ENCODE measurements at places on chromosomes 7 and 10. TPM values are rescaled to one million over a fixed set of nuclear protein-coding genes. Genes with fewer than 3 reads are reported as not detected.

MYH16 gene
- under 0.01 TPM for total RNA-seq

SLC26A3 gene
- total RNA-seq, result not detected

EEF1AKMT2 gene
- 15.4 TPM for total RNA-seq

ZNF804B gene
- not detected for total RNA-seq

MTPN gene
- 117 TPM for total RNA-seq

All from tracheal epithelial cell (primary cell).